ENCODE measurements at places on chromosomes 5 and 9.

GRCh38 chr9:91033797-91034196, 232.2 kb downstream of the SYK start:
- DNase-seq: peak; percentile 63

DNA sequence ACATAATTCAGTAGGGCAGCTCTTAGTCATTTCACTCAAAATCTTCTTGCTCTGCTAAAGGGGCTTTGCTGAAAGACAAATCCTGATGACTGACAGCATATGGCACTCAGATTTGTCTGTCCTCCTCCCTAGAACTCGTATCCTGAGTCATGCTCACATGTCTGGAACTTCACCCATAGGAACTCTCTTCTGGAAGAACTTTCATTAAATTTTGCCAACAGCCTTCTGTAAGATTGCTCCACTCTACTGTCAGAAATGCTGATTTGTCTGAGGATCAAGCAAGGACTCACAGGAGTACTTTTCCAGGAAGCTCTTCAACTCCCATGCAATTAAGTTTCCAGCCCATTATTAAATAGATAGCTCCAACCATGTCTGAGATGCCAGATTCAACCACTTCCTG, 59.8 kb upstream of the SNX2 start:
- no peak for DNase-seq

DNA sequence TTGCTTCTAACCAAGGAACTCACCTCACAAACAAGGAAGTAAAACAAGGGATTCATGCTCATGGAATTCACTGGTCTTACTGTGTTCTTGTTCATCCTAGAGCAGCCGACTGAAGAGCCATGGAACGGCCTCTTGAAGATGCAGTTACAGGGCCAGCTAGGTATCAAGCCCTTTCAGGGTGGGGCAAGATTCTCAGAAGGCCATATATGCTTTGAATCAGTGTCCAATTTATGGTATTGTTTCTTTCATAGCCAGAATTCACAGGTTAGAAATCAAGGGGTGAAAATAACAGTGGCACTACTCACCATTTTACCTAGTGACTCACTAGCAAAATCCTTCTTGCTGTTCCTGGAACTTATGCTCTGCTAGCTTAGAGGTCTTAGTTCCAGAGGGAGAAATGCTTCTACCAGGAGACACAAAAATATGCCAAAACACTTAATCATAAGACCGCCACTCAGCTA, 159.5 kb upstream of the CDH10 start:
- no peak for DNase-seq

- DNase-seq: peak; percentile 69
Observed at GRCh38 chr9:134065612-134066419, 2.0 kb downstream of the BRD3 start.

GRCh38 chr9:124487260-124488182, 19.7 kb downstream of the NR5A1 start:
- no peak for DNase-seq

GRCh38 chr9:114053246-114054005, 24.7 kb downstream of the AMBP start:
- peak; percentile 29 for DNase-seq

DNA sequence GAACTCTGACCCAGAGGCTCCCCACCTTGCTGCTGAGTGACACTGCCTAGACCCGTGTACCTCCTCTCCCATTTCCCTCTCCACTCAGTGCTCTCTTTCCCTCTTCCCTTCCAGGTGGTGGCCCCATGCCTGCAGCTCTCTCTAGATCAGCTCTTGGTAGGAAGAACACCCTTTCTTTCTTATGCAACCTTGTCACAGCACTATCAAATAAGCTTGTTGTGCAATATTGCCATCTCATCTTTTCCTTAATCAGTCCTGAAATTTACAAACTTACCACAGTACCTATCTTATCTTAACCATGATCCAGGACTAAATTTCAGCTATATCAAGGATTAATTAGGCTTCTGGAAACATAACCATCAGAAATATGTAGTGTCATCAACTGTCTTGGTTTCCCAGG, 88.6 kb downstream of the ZFAND5 start:
- no peak for DNase-seq

DNA sequence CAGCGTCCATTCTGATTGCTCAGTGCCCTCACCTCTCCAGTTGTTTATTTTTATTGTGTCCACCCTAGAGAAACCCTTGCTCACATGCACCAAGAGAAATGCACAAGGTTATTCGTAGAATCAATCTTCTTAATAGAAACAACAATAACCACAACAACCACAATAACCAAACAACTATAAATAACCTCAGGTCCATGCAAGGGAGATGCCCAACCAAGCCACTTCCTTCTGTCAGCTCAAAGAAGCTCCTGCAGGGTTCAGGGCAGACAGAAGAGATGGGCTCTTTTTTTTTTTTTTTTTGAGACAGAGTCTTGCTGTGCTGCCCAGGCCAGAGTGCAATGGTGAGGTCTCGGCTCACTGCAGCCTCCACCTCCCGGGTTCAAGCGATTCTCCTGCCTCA, 14.9 kb upstream of the TCOF1 start:
- no peak for DNase-seq

GRCh38 chr5:98961665-98962344, 33.0 kb upstream of the CHD1 start:
- DNase-seq: no peak

- DNase-seq: no peak
Observed at GRCh38 chr5:138724470-138725146, 28.6 kb upstream of the CTNNA1 start.

- DNase-seq: peak; percentile 38
Observed at GRCh38 chr5:136084698-136085097, 47.9 kb upstream of the SMAD5 start.

GRCh38 chr9:134216449-134216951, 52.1 kb upstream of the RNU6ATAC start:
- peak; percentile 16 for DNase-seq

DNA sequence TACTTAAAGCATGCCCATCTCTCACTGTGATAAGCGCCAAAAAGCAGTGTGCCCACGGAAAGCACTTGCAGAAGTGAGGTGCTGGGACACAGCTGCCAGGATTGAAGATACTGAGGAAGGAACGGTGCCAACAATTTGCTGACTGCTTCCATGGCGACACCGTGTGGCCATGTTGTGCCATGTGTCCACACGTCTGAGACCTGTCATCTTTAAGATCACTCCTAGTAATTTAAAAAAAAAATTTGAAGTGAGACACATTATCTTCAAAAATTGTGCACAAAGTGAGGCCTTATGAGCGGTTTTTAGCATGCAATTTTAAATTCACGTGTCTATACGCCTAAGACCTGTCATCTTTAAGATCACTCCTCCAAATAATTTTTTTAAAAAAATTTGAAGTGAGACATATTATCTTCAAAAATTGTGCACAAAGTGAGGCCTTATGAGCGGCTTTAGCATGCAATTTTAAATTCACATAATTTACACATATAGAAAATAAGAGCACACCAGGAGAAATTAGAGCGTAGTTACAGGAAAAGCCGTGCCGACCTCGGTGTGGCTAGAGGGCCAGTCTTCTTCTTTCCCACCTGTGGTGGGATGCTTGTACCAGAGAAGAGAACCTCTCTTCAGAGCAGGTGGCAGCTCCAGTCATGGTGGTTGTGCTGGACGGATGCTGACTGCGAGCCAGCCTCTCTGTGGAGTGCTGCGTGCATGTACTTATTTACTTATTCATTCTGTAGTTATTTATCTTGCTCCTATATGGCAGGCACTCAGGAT, 21.4 kb upstream of the FLT4 start:
- peak; percentile 56 for DNase-seq

Data from mucosa of descending colon (tissue), 3 donors.